ENCODE measurements at places on chromosomes 7 and 10.

DNA sequence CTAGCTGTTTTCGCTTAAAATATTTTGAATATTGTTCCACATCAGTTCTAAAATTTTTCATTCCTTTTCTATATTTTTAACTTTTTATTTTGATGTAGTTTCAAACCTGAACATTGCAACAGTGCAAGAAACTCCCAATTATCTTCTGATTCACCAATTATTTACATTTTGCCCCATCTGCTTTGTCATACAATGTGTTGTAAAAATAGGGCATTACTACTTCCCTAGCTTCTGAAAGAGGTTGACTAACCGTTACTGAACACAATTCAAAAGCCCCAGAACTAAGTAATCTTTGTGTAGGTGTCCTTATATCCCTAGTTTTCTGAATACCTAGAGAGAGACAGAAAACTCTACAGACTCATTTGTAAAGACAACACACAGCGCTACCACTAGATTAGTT, 86.7 kb downstream of the AVL9 start:
- no peak for DNase-seq

DNA sequence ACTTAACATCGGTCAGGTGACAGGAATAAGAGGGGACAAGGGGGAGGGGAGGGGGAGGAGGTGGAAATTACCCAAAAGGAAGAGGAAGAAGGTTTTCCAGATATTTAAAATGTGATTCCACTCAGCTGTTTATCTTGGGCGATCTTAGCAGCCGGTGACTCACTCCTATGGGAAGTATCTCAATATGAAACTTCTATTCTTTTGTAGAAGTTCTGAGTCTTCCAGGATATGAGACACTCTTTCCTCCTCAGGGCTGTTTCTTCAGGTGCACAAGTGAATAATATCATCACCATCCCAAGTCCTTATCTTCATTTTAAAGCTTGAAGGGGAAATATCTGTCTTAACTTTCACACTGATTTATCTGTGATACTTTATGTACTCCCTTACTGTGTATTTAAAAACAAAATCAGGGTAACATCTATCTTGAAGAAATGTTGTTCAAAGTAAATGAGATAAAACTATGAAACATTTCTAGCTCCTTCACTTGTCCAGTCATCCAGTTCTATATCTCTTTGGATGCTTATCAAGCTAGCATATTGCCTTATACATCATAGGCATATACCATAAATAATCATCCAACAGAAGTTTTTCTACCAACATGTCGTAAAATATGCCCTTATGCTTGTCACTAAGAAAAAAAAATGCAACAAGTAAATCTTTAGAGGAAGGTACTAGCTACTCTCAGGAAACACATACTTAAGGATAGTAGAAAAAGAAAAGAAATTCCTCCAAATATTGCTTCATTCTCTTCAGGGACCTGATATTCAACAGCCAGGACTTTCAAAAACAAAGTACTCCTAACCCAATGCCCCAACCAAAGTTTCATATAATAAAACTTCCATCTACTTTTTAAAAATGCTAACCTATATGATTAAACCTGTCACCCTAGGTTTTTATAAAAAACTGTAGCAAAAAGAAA, 13.7 kb downstream of the DOCK4 start:
- DNase-seq: no peak

- DNase-seq: no peak
Measured at GRCh38 chr10:100349672-100350071, 2.6 kb downstream of the SCD start.

GRCh38 chr10:129033790-129034272, 433.2 kb upstream of the MGMT start:
- DNase-seq: peak; percentile 71

DNA sequence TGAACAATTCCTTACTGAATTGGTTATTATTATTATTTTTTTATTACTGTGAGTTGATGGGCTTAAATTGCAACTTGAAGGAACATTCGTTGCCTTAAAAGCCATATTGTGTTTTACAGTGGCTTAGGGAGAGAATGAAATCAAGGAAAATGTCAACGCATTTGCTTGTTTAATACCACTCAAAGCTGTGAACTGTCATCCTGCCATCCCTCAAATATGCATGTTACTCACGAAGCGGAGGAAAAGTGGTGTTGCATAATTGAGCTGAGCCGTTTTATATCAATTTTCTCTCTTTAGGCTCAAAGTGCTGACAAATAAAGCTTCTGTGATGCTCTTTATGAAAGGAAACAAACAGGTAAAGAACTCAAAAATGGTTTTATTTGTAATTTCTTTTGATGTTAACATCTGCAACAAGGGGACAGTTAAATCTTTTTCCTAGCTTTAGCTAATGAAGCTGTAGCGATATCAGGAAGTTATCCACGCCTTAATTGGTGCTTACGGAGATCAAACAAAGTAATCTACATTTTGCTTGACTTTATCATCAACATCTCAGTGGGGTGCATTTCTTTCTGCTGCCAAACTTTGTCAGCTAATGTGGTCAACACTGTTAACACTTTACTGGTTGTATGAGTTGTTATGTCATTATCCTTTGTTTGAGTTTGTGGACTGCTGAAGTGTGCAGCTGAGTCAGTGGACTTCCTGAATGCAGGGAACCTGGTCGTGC, 33.1 kb downstream of the GLRX3 start:
- no peak for DNase-seq

GRCh38 chr7:50379539-50379938, 70.6 kb downstream of the FIGNL1 start:
- no peak for DNase-seq

DNA sequence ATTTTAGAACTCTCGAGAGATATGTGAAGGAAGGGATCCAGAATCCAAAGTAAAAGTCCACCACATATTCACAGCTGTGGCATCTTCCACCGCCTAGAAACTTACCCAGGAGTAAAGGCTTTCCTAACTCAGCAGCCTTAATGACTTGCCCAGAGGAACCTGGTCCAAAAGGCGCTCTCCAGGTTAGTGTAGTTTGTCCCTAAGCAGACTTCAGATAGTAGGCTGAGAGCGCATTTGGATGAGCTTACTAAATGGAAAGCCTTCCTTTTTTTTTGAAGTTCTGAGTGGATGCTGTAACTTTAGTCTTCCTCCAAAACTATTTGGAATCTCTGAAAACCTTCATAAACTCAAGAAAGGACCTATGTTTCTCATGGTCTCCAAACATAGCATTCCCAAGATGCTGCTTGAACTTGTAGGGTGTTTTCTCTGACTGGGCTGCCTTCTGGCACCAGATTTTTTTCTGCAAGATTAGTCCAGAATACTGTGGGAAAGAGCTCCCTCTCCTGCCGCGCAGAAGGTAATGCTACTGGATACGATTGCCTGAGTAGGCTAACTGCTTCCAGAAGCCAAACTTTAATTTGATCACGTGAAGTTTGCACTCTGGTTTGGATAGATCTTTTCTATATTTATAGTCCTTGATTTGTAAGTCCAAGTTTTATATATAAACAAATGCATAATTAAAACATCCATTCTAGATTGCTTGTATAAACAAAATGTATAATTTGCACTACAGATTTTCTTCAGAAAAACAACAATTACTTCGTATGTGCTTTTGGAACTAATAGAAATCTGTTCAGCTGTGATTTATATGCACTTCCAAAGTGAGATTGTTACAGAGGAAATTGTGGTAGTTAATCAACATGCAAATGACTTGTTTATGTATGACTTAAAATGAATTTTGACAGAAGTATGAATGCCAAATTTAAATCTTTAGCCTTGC, 19.6 kb upstream of the GPR37 start:
- DNase-seq: peak; percentile 55

GRCh38 chr7:123289200-123289599, 89.4 kb upstream of the SLC13A1 start:
- DNase-seq: no peak

GRCh38 chr10:46550795-46551700, 5.4 kb downstream of the GPRIN2 start:
- DNase-seq: peak; percentile 92

DNA sequence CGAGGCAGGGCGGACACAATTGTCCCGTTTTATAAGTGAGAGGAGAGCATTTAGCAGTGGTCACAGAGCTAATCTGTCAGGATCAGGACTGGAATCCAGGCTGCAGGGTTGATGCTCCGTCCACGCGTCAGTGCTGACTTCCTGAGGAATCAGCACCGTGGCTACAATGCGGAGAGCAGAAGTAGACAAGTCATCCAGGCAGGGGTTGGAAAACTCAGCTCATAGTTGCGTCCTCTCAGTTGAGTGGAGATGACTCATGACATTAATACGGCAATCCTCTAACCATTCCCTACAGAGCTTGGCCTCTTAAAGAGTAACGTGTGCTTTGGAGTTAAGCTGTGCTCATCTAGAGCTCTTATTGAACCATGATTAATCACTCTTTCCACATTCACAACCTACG, 17.1 kb upstream of the HTR5A start:
- DNase-seq: no peak

GRCh38 chr7:33986951-33987947, 81.9 kb downstream of the BMPER start:
- DNase-seq: peak; percentile 79

- no peak for DNase-seq
Measured at GRCh38 chr7:29563590-29564495, at the start of gene PRR15. TSS of gene PRR15 (plus strand) at chr7:29563835. CDS start at chr7:29566330, 2,495 bp downstream.

DNA sequence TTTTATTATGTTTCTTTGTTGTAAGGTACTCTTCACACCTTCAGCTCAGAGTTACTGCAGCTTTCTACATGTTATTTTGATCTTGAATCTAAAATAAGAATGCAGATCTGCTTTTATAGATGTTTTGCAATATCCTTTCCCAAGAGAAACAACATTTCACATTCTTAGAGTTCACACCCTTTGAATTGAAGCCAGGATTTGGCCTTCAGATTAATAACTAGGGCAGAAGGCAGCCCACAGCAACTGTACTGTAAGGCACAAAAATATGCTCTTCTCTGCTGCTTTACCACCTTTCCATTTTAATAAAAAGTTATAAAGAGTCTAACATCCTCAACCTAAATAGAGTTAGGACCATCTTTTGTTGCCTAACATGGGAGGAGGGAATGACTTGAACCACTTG, 224.7 kb downstream of the LHFPL3 start:
- DNase-seq: no peak

DNA sequence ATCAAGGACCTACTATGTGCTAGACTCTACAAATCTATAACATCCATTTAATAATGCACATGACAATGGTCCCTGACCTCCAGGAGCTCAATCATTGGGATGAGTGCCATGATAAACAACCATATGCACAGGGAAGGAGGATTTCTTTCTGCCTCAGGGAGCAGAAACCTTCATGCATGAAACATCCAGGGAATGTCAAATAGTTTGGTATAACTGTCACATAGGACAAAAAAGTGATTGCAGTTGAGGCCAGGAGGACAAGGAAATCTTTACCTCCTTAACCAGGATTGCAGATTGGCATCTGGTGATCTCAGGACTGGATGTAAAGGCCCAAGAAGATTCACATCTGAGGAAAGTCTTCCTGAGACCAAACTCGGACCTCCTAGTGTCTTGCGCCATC, 993.1 kb downstream of the KCNMA1 start:
- DNase-seq: no peak

DNA sequence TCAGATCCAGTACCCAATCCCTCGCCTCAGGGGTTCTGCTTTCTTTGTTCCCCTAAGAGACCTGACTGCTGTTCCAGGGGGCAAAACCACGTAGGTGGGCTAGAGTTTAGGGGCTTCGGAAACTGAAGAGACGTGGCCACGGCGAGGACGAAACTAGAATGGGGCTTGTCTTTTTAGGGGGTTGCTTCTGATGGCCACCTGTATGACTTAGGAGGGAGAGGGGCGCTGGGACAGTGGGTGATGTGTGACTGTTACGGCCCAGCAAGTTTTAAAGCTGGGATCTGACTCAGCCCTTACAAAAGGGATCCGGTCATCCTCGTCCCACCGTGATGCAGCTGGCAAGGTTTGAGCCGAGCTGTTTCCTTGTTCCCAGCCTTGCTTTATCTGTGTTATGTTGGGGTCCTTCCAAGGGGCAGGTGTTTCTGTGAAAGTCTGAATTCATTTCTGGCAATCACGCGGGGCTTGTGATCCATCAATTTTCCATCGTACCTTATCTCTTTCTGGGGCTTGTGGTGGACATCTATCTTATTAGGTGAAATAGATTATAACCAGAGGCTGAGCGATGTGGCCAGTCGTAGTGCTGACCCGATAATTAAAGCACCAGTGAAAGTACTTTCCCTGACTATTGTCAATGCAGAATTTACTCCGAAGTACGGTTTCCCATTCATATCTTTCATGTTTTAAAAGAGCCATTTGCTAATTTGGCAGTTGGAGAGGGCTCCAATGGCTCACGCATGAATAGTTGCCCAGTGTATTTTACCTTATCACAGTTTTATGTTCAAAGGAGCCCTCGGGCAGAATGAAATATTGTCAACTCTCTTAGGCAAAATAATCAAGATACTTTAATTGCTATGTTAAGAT, 830 bp downstream of the MET start:
- no peak for DNase-seq

GRCh38 chr7:51141451-51142003, 175.1 kb downstream of the COBL start:
- DNase-seq: peak; percentile 18

- DNase-seq: no peak
Measured at GRCh38 chr10:76991621-76992020, 646.0 kb downstream of the KCNMA1 start.

DNA sequence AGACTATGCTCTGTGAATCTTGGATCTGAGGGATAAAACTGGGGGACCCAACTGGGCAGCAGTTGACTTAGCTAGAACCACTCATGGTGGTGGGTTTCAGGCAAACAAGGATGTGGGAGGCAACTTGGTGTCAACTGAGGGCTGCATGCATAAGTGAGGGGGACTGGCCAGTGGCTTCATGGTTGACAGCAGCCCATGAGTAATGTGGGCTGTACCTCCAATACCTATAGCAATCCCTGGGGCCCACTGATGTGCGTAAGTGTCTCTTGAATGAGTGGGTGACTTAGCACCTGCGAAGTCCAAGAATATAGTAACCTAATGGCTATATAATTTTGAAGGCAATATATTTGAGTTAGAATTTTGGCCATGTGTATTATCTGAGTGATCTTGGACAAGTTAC, 13.7 kb upstream of the MAP3K8 start:
- no peak for DNase-seq

DNA sequence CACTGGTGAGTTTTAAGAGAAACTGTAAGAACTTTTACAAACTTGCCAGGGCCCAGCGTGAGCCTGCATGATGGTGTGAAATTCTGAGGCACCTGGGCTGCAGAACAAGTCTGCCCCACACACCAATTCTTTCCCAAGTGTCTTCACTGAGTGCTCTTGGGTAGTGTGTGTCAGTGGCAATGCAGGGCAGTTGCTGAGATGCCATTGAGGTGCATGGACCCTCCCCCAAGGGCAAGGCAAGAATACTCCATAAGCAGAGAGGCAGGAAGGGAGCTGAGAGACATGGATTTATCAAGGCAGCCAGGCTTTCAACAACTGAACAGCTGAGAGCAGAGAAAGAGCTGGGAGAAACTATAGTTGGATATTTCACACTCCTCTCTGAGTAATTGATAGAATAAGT, 801.2 kb downstream of the GRID1 start:
- DNase-seq: no peak

GRCh38 chr7:82428186-82428961, 15.2 kb downstream of the CACNA2D1 start:
- peak; percentile 36 for DNase-seq

- no peak for DNase-seq
Measured at GRCh38 chr7:71227126-71227525, 95.2 kb downstream of the GALNT17 start.
